ENCODE measurements at places on chromosomes 6 and 20. TPM values are rescaled to one million over a fixed set of nuclear protein-coding genes. Genes with fewer than 3 reads are reported as not detected.

Gene RAB44
- total RNA-seq: not detected

Gene SLC17A3
- total RNA-seq: not detected

GRCh38 chr6:55866128-55866527 is 9.3 kb downstream of the BMP5 start:
- DNase-seq: no peak

DNA sequence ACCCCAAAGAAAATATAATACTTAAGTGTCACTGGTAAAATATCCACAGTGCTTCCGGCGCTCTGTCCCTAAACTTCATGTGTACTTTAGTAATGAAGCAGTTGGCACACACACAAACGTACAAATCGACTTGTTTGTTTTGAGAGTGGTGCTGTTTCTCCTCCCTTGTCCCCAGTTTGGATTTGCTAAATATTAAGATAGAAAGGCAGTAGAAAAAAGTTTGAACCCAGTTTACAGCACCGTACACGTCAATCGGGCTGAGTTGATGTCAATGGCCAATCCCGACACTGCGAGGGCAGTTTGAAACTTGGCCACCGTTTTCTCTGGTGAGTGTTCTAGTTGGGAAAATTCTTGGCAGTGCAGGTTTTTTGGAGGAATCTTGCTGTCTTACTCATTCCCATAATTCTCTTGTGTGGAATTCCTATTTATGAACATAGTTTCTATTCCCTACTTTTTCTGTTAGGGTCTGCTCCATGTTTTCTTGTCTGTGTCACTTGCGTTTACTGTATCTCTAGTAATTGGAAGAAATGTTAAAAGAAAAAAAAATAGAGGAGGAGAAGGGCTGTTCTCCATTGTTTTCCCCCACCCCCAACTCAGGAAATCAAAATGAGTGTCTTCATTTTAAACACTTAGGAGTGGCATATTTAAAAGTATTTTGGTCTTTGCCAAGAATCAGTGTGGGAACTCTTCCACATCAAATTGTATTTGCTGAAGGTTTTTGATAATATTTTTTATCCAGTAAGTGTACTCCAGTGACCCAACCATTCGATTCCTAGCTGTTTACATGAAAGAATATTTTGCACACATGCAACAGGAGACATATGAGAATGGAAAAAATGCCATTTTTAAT is 72.3 kb downstream of the OR2B2 start:
- DNase-seq: no peak

- no peak for DNase-seq
Measured at GRCh38 chr6:830667-831327, 137.9 kb upstream of the EXOC2 start.

GRCh38 chr6:111057074-111057752 is 30.1 kb upstream of the SLC16A10 start:
- DNase-seq: no peak

- no peak for DNase-seq
Measured at GRCh38 chr6:13267142-13267651, 61.1 kb downstream of the TBC1D7 start.

DNA sequence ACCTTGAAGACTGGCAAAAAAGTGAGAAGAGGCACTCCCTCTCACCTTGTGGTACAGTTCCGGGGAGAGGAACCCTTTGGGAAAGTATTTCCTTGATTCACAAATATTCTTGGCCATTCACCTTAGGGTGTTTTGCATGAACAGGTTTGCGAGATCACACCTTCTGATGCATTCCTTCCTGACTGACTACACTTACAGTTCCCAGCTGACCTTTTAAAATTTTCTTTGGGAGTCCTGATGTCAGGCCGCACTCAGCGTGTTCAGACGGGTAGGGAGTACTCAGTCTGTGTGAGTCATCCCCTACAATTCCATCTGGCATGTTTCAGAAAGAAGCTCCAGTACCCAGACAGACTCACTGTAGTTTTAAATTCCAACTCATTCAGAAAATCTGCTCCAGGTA is 1.7 kb downstream of the ADGRF4 start:
- DNase-seq: no peak

GRCh38 chr20:3749087-3749688 is 16.7 kb downstream of the HSPA12B start:
- no peak for DNase-seq

- no peak for DNase-seq
Measured at GRCh38 chr20:35192118-35192872, 20.4 kb downstream of the PROCR start.

GRCh38 chr20:37333848-37334318 is 12.1 kb upstream of the SRC start:
- DNase-seq: no peak

DNA sequence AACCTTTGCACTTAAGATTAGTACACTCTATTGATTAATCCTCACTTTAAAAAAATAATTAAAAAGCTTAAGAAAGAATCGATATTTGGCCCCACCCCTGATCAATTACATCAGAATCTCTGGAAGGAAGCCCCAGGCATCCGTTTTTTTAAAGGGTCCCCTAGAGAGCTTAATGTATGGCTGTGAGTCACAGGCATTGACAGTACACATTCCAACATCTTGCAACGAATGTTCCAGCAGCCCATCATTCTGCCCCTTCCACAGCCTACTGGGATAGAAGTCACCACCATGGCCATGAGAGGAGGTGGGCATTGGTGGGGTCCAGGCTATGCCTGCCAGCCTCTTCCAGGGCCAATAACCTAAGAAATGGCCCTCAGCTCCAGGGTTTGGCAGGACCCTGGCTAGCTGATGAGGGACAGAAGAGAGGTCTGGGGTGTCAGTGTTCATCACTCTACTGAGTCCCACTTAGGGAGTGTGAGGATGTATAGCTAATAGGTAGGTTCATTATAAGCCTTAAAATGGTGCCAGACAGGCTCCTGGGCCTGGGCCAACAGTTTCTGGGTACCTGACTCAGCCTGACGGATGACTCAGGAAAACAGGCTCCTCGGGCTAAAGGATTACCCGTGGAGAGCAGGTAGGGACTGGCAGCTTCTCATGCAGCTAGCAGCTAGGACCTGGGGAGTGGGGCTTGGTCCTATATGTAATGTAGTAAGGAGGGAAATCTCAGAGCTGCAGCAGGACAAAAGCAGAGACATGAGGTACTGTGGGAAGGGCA is 40.4 kb downstream of the MDGA1 start:
- DNase-seq: no peak

All from glomerular endothelial cell (primary cell).